ENCODE measurements at places on chromosomes 1 and 21.

- DNase-seq: no peak
Measured at GRCh38 chr1:30864681-30865080, 43.9 kb downstream of the SDC3 start.

DNA sequence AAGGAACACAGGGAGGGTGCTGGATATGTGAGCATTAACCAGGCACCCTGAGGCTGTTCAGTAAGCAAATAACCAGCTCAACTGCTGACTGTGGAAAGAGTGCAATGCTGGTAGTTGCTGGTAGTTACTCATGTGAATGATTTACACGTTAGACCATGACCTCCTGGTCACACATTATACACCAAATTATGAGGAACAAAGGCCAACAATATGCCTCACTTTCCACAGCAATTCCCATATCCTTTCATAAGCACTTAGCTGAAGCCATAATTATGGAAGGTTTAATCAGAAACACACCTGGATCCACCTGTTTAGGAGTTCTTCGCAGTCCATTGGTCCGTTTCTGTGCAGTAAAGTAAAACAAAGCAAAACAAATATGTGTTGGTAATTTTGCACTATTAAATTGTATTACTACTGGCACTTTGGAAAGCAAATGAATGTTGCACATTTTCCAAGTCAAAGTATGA, 281.8 kb downstream of the VAV3 start:
- DNase-seq: no peak

DNA sequence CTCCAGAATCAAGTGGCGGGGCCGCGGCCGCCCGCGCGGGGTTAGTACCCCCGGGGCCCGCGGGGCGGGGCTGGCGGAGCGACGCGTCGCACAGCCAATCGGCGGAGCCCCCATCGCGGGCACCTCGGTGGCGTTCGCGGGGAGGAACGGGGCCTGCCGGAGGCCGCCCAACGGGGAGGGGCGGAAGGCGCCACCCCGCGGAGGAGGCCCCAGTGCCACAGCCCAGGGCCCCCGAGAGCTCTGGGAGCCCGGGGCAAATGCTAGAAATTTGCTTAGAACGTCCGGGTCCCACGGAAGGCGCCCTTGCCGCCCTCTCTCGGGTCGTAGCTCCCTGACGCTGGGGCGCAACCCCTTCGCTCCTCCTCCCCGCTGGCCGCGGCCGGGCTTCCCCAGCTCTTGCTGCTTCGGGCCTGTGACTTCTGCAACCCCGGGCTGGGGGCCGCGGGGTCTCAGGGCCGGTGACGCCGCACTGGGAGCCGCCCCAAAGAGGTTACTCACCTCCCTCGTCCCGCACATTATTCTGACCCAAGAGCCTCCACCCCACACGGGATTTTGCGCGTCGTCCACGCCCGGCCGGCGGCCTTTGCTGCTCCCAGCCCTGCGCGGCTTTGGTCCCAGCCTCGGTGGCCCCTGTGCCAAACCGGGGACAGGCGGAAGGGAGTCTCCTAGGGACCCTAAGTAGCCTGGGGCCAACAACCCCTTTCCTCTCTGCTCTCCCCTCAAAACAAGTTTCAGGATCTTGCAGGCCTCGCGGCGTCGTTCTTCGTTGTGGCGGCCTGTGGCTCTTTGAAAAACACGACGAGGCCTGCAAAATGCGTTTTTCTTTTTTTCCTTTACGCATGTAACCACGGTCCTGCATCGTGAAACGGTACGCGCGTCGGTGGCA, at the start of gene RUNX3:
TSS of gene RUNX3 (minus strand) at position 17 of the 886 bp plus-strand sequence. CDS start 408 bp downstream, outside the sequence.
- peak; percentile 89 for DNase-seq

- no peak for DNase-seq
Measured at GRCh38 chr1:172646653-172647052, 12.2 kb upstream of the FASLG start.

DNA sequence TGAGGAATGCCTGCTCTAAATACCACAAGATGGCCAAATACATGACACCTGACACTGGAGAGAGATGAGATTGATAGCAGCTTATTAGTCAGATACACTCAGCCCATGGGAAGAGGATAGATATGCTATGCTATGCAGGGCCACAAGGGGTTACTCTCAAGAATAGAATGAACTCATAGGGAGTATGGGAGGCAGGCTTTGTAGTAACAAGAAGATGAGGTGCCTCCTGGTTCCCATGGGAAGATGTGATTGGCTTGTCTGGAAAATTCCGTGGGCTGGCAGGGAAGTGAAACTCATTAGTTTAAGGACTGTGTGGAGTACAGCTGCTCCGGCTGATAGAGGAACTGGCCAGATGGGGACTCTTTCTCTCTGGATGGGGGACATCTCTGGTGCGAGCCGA, 16.5 kb downstream of the CCDC30 start:
- DNase-seq: no peak

DNA sequence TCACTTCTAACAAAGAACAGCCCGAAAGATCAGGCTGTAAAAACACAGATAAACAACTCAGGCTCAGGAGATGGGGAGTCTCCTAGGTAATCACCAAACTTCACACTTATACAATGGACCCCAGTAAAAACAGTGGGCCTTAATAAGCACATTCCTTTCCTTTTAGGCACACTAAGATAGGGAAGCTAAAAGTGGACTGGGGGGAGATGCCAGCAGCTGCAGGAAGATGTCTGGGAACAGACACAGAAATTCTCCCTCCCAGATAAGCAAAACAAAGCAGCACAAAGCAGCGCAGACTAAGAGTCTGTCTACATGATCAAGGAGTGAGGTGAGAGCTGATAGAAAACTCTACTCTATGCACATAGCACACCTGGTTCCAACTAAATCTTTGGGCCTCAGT, 29.0 kb upstream of the CTBS start:
- no peak for DNase-seq

DNA sequence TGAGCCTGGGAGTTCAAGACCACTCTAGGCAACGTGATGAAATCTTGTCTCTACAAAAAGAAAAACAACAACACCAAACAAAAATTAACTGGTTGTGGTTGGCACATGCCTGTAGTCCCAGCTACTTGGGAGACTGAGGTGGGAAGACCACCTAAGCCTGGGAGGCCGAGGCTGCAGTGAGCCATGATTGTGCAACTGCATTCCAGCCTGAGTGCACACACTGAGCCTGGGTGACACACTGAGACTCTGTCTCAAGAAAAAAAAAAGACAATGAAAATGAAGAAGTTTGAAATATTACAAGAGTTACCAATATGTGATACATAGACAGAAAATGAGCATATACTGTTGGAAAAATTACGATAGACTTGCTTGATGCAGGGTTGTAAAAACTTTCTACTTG, 31.9 kb downstream of the PDC start:
- no peak for DNase-seq

DNA sequence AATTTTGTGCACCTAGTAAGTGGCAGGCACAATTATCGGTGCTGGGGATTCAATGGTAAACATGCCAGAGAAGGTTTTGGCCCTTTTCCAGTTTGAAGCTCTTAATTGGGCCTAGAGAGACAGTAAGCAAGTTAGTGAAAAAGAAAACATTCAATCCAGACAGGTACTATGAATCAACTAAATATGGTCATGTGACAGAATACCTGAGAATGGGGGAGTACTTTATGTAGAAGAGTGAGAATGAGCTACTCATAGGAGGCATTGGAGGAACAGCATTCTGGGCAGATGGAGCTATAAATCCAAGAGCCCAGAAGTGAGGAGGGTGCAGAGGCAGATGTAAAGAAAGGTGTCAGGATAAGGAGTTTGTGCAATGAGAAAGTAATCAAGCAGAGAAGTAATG, 1017.9 kb downstream of the ADGRL2 start:
- DNase-seq: no peak

GRCh38 chr1:151616505-151616849, 4.6 kb downstream of the SNX27 start:
- DNase-seq: no peak

- DNase-seq: no peak
Measured at GRCh38 chr1:52825868-52826267, 16.7 kb upstream of the ZYG11A start.

GRCh38 chr1:92473781-92474495, 12.8 kb downstream of the GFI1 start:
- peak; percentile 37 for DNase-seq

DNA sequence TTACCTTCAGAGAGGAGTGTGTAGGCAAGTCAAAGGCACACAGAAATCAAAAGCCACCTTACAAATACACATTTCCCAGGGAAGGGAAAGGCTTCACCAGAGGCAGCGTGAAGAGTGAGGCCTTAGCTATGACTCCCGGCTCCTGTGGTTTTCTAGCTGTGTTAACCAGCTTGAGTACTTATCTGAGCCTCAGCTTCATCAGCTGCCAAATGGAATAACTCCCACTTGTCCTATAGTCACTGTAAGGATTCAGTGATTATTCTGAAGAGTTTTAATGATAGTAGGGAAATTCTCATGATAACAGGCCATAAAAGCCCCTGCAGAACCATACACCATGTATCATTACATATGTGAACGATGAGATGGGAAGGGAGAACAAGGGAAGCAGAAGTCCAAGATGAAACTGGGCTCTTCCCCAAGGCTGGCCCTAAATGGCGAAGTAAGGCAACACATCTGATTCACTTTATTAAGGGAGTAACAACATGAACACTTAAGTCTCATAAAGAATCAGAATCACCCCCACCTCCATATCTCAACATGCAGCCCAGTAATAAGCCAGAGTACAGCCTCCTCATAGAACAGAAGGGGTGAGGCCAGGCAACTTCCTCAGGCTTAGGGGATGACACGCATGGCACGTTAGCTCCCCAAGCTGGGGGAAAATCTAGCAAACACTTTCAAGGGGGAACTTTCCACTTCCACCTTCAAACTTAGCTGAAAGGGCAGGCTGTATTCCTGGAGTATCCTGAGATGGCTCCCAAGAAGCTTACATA, 63.7 kb downstream of the SLC66A1 start:
- DNase-seq: no peak

- DNase-seq: peak; percentile 32
Measured at GRCh38 chr1:196723325-196724185, 51.1 kb upstream of the CFHR3 start.

DNA sequence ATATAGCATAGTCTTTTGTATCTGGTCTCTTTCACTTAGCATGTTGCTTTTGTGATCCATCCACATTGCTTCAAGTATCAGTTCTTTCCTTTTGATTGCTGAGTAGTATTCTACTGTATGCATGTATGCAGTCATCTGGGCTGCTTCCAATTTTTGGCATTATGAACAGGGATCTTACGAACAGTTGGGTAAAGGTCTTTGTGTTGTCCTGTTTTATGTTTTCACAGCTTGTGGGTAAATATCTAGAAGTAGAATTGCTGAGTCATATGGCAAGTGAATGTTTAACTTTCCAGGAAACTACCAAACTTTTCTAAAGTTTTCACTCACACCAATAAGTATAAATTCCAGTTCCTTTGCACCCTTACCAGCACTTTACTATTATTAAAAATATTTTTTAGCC, 60.9 kb downstream of the LHX4 start:
- DNase-seq: no peak

DNA sequence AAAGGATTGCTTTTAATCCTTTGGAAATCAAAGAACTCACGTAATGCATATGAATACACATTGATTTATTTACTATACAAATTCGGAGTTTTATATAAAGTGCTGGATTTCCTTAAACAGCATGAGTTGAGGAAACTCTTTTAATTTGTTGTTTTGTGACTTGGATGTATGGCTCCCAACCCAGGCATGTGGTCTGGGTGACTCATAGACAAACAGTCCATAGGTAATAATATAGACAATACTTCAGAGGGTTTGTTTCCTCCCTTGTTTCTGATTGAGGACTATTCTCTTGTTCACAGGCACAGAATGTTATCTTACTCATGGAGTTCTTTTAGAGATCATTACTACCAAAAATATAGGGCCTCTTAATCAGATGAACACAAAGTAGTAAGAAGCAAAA, 43.8 kb downstream of the XPR1 start:
- DNase-seq: no peak

GRCh38 chr1:99233446-99233845, 30.8 kb upstream of the PLPPR4 start:
- no peak for DNase-seq

GRCh38 chr1:165925498-165926079, 98.2 kb downstream of the UCK2 start:
- no peak for DNase-seq

DNA sequence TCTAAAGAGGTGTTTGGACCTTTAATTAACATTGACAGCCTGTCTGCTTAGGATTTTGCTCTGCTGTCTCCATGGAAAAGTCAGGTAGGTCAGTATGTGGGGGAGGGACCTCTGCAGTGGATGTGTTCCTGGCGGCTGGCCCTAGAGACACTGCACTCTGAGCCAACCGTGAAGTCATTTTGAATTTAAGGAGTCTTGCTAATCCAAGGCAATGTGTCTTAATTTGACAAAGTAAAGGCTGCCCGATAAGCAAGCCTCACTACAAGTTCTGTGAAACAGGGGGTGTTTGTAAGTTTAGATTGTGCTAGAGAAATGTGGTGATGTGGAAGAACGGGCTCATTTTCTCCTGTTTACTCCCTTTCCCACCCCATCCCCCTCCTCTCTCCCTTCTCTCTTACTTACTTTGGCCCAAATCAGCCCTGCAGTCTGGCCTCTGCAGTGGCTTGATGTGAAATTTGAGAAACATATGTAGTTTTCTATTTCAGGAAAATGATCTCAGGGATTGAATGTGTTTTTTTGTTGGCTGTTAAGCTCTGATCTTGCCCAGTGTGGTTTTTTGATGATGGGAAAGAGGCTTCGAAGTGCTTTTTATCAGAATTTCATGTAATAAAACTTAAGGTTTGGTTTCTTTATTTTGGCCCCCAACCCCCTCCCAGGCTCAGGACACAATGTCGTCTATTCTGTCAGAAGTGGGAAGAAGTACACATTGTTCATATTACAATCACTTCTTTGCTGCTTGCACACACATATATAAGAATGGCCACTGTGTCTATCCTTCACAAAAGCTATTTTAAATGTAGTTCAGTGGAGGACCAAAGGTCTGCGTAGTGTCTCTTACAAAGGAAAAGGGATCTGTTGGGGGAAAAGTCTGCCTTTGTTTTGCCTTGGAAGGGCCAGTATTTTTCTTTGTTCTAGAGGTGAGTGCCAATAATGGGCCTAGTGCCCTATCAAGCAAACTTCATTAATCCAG, 96.6 kb downstream of the FGGY start:
- no peak for DNase-seq

- DNase-seq: no peak
Measured at GRCh38 chr21:33290441-33290840, 24.3 kb downstream of the IL10RB start.
